ENCODE measurements at places on chromosomes 12 and 14.

- no peak for DNase-seq
Measured at GRCh38 chr12:62284749-62285148, 24.5 kb downstream of the USP15 start.

DNA sequence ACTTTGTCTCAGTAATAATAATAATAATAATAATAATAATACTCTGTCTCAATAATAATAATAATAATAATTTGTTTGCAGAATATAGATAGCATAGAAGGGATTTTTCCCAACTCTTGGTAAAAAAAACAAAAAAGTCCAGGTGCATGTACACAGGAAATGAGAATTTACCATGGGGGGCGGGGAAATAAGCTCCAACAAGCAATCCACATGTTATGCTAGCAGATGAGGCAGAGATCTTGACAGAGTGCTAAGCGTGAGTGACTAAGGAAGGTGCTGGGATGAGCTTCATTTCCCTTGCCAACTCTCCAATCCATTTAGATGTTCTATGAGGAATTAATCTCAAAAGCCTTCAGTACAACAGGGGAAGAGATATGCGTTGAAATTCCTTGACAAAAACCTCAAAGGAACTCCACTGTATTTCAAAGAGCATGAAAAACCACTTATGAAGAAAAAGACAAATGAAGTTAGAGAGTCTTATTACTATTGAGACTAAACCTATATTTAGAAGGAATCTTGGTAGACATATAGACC, 44.9 kb upstream of the GTF2A1 start:
- DNase-seq = no peak

DNA sequence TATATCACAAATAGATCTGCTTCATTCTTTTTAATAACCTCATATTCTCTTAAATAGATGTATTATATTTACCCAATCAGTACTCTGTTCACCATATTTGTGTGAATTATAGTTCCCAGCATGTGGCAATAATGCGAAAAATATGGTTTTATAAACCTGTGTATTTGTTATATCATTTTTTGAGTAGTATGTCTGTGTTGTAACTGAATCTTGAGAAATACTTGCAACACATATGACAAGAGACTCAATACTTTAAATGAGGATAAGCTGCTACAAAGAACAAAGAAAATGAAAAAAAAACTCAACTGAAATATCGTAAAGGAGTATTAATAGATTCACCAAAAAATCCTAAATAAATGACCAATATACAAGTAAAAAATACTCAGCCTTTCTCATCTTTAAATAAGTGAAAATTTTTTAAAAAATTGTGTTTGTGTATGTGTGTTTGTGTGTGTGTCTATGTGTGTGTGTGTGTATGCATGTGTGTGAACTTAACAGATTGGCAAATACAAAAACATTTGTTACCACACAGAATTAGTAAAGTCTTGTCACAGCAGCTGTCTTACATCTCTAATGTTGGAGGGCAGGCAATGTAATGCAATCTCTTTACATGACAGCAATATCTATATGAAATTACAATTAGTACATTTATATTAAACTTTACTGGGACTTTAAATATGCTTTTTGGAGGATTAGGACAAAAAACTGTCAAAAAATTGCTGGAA, 441.9 kb upstream of the MGAT4C start:
- DNase-seq = no peak

DNA sequence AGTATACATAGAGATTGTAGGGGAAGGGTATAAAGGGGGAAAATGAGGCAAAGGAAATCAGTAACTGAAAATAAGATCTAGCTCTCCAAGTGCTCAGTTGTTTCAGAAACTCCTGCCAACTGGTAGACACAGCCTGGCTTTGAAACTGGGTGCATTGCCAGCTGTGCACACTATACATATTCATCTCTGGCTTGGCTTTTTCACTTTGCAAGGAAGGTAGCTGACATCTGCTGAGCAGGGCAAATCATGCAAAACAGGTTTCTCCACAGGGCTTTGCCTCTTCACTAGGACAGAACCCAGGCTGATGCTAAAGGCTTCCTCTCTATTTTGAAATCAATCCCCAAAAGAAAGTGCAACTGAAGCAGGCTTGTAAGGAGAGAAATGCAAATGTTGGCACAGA, 101.5 kb downstream of the HELB start:
- DNase-seq = no peak

DNA sequence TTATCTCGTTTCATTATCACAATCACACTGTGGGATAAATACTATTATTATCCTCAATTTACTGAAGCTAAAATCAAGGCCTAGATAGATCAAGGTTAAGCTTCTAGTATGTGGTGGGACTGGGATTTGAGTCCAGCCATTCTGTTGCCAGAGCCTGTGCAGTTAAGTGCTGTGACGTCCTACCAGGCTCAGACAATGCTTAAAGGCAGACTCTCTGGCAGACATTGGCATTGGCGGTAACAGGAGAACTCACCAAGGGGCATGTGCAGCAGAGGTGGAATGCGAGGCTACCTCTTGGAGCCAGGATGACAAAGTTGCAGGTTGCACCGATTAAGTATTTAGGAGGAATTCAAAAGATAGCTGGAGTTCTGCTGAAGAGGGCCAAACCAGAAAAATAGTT, 155.6 kb upstream of the IFNG-AS1 start:
- no peak for DNase-seq

GRCh38 chr14:69317102-69317755, 57.3 kb downstream of the GALNT16 start:
- peak; percentile 63 for DNase-seq

GRCh38 chr12:26451763-26452162, 256.4 kb downstream of the SSPN start:
- no peak for DNase-seq

GRCh38 chr12:62839869-62840660, 94.9 kb downstream of the PPM1H start:
- no peak for DNase-seq

GRCh38 chr14:59277659-59278058, 89.2 kb downstream of the DAAM1 start:
- no peak for DNase-seq

DNA sequence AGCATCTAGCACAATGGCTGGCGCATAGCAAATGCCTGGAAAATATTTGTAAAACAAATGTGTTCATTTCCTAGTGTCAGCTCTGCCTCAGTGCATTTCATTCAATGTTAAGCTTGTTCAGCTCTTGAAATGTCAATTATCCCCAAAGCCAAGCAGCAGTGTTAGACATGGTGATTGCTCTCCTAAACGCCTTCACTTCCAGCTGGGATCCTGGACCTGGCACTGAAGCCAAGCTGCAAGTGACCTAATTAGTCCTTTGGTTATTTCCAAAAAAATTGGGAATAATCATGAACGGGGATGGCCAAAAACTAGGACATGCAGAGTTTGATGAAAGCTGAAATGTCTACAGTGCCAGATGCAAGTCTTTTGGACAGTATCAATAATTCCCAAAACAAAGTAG, 54.9 kb upstream of the MDGA2 start:
- no peak for DNase-seq

GRCh38 chr12:88562151-88562550, 18.1 kb downstream of the KITLG start:
- DNase-seq = no peak

DNA sequence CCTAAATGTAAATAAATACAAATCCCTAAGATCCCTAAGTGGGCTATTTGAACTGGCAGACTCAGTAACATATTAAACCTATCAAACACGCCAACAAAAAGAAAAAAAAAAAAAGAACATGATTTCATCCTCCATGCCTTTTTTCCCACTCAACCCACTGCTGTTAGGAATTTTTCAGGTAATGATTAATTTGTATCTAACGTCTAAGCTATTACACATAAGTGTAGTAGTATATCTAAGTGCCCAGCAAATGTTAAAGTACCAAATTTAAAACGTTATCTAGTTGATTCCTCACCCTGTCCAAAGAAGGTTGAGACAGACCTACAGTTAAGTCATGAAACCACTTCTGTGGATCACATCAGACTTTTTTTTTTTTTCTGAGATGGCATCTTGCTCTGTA, 16.4 kb upstream of the ARID4A start:
- DNase-seq = no peak

- DNase-seq = no peak
Measured at GRCh38 chr12:49671031-49671765, 36.0 kb downstream of the FMNL3 start.

DNA sequence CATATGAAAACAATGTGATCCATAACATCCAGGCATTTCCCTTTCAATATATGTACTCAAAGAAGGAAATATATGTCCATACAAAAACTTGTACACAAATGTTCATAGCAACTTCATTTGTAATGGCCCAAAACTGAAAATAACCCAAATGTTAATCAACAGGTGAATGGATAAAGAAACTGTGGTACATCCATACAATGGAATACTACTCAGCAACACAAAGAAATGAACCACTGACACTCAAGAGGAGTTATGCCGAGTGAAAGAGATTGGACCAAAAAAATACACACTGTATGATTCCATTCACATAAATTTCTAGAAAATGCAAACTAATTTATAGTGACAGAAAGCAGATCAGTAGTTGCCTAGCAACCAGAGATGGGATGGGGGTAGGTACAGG, 30.3 kb upstream of the GXYLT1 start:
- no peak for DNase-seq

GRCh38 chr12:123115409-123116121, 35.3 kb downstream of the PITPNM2 start:
- DNase-seq = no peak

DNA sequence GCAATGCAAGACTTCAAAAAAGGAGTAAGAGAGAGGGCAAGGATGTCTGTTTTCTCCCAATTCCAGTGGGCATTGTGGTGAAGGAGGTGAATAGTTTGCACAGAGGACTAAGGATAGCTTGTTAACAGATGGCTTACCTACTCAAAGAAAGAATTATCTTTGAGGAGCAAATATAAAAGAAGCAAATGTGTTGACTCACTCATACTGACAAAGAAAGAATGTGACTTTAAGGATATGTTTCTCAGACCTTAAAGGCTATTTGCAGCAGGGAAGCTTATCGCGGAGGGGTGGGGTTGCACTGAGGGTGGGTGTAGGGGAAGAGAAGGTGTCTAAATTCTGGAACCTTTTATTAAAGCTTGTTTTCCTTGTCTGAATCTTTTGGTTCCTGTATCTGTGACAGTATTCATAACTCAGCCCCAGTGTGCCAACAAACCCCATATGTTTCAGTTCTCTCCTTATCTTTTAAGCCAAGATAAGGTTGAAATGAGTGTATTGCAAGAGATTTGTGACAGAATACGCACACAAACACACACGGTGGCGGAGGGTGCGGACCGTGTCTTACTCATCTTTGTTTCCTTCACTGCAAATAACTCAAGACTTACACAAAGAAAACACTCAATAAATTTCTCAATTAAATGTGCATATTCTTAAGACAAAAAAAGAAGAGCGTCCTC, 146.4 kb upstream of the ARID2 start:
- no peak for DNase-seq

- no peak for DNase-seq
Measured at GRCh38 chr14:67269298-67270060, 28.2 kb downstream of the PALS1 start.
